ENCODE measurements at places on chromosomes 6 and 20. TPM values are rescaled to one million over a fixed set of nuclear protein-coding genes. Genes with fewer than 3 reads are reported as not detected.

MMP24 gene
- total RNA-seq, result 76.1 TPM

MAFB gene
- total RNA-seq, result 11.1 TPM

MAS1L gene
- not detected for total RNA-seq

IL17F gene
- total RNA-seq, result not detected

FAM217A gene
- total RNA-seq, result not detected

PDYN gene
- total RNA-seq, result not detected

PKHD1 gene
- total RNA-seq, result under 0.01 TPM

RAET1L gene
- total RNA-seq, result 0.62 TPM

FOXS1 gene
- 0.78 TPM for total RNA-seq

GCM1 gene
- not detected for total RNA-seq

HBS1L gene
- total RNA-seq, result 128 TPM

CD2AP gene
- 23.1 TPM for total RNA-seq

SH3BGRL2 gene
- total RNA-seq, result 21.2 TPM

GLP1R gene
- total RNA-seq, result not detected

DLGAP4 gene
- total RNA-seq, result 29.9 TPM

EFCAB8 gene
- not detected for total RNA-seq

DOK5 gene
- 350 TPM for total RNA-seq

SLC24A3 gene
- total RNA-seq, result 17.8 TPM

PAK5 gene
- 55.7 TPM for total RNA-seq

VNN1 gene
- not detected for total RNA-seq

BPIFB2 gene
- 0.31 TPM for total RNA-seq

COL9A1 gene
- 4.4 TPM for total RNA-seq

CAGE1 gene
- under 0.01 TPM for total RNA-seq

FKBP1C gene
- total RNA-seq, result 0.31 TPM

REM1 gene
- total RNA-seq, result not detected

ZNF391 gene
- total RNA-seq, result 3.7 TPM

ULBP2 gene
- 5.3 TPM for total RNA-seq

RIMS4 gene
- total RNA-seq, result 77.5 TPM

SEL1L2 gene
- total RNA-seq, result 0.62 TPM

PTCHD4 gene
- 16.1 TPM for total RNA-seq

FAM50B gene
- total RNA-seq, result 20.6 TPM

SIRPD gene
- not detected for total RNA-seq

SAMD5 gene
- 17.6 TPM for total RNA-seq

TAGAP gene
- total RNA-seq, result 1.4 TPM

MCCD1 gene
- not detected for total RNA-seq

MOG gene
- total RNA-seq, result not detected

SLC17A1 gene
- total RNA-seq, result not detected

FOXP4 gene
- 0.94 TPM for total RNA-seq

BYSL gene
- total RNA-seq, result 14.0 TPM

RAET1E gene
- not detected for total RNA-seq

HLA-DOA gene
- 0.16 TPM for total RNA-seq

KCNK17 gene
- not detected for total RNA-seq

BTBD9 gene
- total RNA-seq, result 38.1 TPM

GINM1 gene
- 28.4 TPM for total RNA-seq

PGC gene
- not detected for total RNA-seq

TNF gene
- total RNA-seq, result not detected

CD109 gene
- 1.6 TPM for total RNA-seq

LY86 gene
- total RNA-seq, result 2.2 TPM

TLDC2 gene
- total RNA-seq, result 0.31 TPM

CABLES2 gene
- 2.3 TPM for total RNA-seq

HIVEP2 gene
- total RNA-seq, result 114 TPM

Measured in occipital lobe (tissue), 3 donors.